ENCODE measurements at places on chromosomes 6 and 20. TPM values are rescaled to one million over a fixed set of nuclear protein-coding genes. Genes with fewer than 3 reads are reported as not detected.

CCDC167 gene
- total RNA-seq = 11.0 TPM

DNA sequence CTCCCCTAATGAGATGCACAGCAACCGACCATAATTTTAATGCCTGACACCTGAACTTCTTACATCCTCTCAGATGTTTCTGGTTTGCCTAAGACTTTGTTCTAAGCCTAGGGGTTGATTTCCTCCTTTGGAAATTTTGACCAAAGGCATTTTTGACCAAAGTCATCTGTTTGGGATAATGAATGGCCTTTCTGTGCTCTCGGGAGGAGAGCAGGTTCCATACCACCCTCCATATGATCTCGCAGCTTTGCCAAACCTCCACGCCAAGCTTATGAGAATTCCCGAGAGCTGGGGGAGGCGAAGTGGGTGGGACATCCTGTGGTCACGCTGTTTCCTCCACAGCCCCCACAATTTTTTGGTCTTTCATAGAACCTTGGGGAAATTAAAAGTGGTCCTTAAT, 91.7 kb downstream of the SCML4 start:
- no peak for DNase-seq

GRCh38 chr20:31837896-31838397, 7.5 kb downstream of the FOXS1 start:
- no peak for DNase-seq

GRCh38 chr6:113578691-113579090, 278.5 kb upstream of the MARCKS start:
- no peak for DNase-seq

DNA sequence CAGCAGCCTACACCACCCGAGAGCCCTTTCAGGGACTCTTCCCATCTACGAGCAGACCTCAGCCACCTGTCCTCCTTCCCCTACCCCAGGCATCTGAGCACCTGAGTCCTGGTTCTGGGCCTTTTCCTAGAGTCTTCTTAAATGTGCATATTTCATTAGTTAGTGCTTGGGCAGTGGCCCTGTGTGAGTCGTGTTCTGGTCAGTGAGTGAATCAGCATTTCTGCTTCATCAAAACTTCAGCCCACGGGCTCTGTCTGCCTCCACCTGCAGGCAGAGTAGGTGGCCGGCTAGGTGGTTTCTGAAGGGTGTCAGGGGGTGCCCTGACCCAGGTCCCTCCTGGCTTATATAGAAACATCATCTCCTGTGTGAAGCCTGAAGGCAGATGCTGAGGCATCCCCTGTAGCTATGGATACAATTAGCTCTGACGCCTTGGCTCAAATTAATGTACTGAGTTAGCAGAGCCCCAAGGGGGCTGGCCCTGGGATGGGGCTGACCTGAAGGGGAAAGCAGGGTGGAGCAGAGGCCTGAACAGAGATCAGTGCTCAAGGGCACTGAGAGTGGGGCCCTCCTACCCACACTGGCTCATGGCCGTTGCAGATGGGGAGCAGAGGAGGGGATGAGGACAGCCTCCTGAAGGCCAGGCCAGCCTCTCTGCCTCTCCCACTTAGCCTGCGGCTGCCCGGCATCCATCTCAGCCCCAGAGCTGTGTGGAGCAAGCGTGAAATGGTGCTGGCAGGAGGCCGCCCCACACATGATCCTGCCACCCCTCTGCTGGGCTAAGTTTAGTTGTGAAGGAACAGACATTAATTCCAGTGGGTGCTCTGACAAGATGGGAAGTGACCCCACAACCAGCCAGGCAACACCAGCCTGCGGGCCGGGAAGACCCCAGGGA, 13.6 kb downstream of the IP6K3 start:
- no peak for DNase-seq

DNA sequence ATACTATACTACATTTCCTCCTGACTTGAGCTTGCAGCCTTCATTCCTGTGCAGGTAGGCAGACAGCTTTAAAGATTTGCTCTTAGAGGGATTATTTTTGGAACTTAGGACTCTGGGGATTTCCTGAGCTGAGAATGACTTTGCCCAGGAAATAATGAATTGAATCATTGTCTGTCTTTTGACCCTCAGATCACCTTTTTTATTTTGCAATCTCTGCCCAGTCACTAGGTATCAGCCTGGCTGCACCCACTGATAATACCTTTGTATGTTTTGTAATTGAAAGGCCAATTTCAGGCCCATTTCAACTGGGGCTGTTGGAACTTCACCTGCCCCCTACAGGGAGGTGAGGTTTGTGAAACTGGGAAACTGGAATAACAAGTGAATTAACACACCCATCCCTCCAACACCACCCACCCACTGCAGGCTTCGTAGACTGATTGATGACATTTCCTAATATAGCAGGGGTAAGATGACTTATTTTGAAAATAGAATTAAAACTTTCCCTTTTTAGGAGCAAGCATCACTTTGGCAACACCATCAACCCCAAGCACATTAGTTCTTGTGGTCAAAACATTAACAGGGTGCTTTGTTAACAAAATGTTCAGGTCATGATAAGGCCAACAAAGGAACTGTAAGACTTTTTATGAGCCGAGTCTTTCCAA, 157.1 kb upstream of the CENPW start:
- DNase-seq = no peak

DNA sequence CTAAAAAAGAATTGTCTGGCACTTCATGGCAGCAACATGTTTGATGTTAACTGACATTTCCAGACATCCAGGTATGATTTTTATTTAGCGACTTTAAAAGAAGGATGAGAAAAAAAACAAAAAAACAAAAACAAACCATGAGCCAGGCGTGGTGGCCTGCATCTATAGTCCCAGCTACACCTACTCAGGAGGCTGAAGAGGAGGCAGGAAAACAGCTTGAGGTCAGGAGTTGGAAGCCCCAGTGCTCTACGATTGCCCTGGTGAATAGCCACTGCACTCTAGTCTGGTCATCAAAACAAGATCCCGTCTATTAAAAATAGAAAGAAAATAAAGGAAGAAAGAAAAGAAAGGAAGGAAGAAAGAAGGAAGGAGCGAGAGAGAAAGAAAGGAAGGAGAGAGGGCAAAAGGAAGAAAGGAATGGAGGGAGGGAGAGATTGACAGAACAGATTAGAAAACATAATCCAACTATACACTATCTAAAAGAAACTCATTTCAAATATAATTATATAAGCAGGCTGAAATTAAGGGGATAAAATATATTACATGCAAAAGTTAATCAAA, 141.6 kb downstream of the TRIM27 start:
- no peak for DNase-seq

- no peak for DNase-seq
These were observed 57.2 kb downstream of the TBX18 start for GRCh38 chr6:84707171-84707570.

DNA sequence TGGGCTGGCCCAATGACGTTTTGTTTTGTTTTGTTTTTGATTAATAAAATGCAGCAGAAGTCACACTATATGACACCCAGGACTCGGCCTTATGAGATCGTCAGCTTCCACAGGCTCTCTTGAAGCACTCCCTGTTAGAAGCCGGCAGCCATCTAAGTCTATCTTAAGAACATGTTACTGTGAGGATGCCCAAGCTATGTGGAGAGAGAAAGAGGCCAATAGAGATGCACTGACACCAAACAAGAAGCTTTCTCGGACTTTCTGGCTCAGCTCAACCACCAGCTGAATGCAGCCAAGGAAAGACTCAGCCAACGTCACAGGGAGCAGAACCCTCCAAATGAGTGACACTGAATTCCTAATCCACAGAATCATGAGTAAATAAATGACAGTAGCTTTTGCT, 14.0 kb downstream of the SGK1 start:
- no peak for DNase-seq

USP49 gene
- 4.1 TPM for total RNA-seq

LINC00237 gene
- not detected for total RNA-seq

- DNase-seq = no peak
These were observed 3.3 kb upstream of the E2F1 start for GRCh38 chr20:33689493-33689892.

DNA sequence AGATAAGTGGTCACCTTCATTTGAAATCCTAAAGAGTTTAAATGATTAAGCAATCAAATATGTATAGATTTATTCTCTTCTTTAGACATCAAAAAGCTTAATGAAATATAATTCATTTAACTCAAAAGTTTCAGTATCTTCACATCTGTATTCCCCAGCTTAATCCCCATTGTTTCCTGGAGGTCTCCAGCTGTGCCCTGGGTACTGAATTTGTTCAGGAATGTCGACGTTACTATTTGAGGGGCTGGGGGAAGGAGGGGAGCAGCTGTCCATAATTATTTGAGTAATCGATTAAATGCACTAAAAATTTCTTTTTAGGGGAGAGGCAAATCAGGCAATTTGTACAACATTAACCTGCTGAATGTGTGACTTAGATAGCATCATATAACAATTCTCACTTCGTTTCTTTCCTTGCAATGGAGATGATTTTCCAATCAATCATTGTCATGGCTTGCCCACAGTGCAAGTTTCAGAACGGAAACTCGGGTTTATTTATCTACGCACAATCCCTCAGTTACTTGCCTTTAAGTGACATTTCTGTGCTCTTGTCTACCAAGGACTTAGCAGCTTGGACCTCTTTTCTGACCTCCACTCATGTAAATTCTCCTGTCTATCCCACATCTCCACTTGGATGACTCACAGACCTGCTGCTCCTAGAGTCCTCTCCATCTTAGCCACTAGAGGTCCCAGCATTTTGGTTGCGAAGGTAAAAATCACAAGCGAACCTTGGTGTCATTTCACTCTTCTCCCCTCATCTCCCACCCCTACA, 3.9 kb downstream of the DOK5 start:
- no peak for DNase-seq

GRCh38 chr20:42391807-42392206, 773.6 kb upstream of the CHD6 start:
- DNase-seq = no peak

DNA sequence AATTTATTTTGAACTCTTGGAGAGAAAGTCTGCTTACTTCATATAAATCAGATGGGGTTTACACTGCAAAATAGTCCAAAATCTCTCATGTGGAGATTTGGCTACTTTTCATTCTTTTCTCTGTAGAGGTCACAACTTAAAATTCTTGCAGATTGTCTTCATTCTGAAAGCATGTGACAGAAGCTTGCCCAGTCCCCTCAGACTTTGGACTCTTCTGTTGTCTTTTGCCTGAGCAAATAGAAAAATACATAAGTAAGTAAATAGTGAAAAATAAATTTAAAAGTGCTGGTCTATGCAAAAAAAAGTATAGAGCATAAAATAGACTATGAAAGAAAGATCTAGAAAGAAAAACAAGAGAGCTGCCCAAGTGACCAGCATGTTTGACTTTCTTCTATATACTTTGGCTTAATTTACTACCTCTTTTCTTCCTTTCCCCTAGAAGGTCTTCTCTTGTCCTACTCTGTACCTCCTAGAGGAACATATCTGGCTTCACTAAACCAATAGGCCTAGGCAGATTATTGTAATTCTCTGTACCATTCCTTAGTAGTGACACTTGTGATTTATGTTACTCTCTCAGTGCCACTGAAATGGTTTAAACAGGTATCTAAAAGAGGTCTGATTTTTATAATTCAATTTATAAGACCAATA, 260.9 kb downstream of the TENT5A start:
- no peak for DNase-seq
